ENCODE measurements at places on chromosomes 6 and 20. TPM values are rescaled to one million over a fixed set of nuclear protein-coding genes. Genes with fewer than 3 reads are reported as not detected.

Gene ZSWIM3
- polyA plus RNA-seq: 3.6 TPM

Gene TP53TG5
- 4.8 TPM for polyA plus RNA-seq

Gene PCSK2
- 181 TPM for polyA plus RNA-seq

DNA sequence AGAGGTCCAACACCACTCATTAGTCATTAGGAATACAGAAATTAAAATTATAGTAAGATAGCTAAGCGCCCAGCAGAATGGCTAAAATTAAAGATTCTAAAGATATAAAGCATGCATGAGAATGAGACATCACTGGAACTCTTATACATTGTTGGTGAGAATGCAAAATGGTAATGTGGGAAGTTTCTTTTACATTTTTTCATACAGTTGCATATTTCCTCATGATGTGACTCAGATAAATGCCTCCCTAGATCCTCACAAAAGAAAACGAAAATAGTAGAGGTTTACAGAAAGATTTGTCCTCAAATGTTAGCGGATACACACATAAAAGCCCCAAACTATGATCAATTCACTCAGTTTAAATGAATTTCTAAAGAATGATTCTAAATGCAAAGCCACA is 633.7 kb upstream of the GJE1 start:
- no peak for DNase-seq

GRCh38 chr6:72132851-72133250 is 246.5 kb downstream of the RIMS1 start:
- no peak for DNase-seq

DNA sequence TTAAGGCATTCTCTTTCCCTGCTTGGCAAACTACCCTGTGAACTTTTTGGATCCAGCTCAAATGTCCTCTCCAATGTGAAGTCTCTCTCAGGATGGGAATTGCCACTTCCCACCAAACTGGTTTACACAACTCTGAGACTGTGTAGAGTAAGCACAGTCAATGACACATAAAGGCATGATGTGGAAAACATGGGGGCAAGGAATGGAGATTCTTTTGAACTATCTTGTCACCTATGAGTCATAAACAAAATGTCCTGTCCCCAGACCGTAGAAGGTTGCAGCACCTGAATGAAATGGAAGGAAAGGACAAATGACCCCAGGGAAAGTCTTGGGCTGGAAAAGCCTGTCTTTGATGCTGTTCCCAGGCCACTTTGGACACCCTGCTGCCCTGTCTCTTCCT is 11.0 kb upstream of the KIF13A start:
- no peak for DNase-seq

DNA sequence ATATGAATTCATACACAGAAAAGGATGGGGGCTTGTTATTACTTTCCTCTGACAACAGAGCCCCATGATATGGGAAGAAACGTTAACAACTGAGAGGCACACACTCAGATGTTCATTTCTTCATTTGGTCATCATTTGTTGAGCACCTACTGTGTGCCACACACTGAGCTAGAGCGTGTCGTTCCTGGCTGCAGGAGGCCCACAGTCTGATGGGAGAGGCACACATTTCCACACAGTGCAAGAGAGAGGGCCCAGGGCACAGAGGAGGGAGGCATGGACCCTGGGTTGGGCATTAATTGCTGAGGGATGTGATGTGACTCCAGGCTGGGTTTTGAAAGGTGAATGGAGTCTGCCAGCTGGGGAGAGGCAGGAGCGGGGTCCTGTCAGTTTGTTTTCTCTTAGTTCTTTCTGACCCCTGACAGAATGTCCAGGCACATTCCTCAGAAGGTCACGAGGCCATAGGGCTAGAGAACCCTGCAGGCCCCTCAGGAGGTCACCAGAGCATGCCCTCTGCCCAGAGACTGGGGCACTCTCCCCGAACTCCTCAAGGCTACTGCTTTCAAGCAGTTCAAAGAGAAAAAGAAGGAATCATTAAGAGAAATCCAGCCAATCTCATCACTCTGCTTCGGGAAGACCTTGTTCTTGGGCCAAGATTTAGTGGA is 216.2 kb downstream of the UST start:
- DNase-seq: no peak

DNA sequence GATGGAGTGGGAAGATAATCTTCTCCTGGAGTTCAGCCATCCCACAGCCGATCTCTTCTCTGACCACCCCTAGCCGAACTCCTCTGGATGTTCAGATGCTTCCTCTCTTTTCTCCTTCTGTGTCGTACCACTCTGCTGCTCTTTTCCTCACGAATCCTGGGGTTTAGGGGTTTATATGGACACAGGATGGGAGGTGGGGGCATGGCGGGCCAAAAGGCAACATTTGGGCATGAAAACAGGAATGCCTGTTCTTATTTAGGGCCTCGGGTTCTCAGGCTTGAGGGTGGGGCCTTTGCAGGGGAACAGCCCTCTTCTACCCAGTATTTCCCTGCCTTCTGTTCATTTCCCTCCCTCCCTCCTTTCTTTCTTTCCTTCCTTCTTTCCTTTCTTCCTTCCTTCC is 112.7 kb downstream of the SLC35B3 start:
- DNase-seq: no peak

GRCh38 chr6:41939848-41940758 is 1.5 kb downstream of the CCND3 start:
- DNase-seq: peak; percentile 7
